ENCODE measurements at places on chromosomes 5 and 9.

DNA sequence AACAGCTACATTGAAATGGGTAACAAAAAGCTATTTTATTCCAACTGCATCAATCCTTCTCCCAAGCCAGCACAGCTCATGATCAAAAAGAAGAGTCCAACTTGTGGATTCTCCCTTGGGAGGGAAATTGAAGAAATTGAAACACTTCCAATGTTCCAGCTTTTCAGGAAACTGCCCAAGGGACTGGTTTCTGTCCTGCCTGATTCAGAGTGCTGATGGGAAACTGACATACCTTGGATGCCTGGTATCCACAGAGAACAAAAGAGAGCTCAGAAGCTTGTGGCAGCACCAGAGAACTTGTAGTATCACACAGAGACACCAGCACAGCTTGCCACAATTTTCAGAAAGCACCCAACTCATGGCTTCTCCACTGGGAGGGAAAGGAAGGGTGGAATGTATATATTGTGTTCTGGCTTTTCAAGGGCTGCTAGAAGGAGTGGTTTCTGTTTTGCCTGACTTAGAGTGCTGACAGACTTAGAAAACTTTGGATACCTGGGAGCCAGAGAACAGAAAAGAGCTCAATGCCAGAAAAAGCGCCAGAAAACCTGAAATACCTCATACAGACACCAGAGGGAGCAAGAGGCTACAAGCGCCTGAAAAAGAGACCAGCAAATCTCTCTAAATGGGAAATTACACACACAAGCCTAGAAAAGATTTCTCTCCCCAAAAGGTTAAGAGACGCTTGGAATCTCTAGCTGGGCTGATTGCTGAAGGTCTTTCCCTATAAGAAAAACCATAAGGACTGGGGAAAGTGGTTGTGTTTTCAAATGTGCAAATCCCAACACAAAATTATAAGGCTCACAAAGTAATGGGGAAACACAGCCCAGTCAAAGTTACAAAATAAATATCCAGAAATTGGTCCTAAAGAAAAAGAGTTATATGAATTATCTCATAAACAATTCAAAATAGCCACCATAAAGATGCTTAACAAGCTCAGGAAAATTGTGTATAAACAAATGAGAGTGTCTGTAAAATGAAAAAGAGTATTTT is 178.8 kb downstream of the SPOCK1 start:
- peak; percentile 47 for DNase-seq

DNA sequence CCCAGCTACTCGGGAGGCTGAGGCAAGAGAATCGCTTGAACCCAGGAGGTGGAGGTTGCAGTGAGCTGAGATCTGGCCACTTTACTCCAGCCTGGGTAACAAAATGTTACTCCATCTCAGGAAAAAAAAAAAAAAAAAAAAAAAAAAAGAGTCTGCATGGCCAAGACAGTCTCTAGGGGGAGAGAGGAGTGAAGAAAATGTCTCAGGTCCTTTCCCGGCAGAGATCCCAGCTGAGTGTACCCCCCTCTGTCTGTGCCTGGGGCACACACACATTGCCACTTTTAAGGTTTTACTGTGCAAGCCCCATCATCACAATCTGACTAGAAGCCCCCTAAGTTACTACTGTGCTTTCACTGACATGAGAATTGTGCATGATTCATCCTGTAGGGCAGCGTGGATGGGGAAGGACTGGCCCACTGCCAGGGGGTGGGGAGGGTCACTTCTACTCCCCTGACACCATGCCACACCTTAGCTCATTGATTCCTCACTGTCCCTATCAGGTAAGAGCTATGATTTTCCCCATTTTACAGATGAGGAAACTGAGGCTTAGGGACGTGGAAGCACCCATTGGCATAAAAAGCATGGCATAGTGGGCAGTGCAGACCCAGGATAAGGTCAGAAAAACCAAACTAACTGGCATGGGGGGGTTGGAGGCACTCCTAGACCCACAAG is 102.3 kb upstream of the LARP1 start:
- no peak for DNase-seq

DNA sequence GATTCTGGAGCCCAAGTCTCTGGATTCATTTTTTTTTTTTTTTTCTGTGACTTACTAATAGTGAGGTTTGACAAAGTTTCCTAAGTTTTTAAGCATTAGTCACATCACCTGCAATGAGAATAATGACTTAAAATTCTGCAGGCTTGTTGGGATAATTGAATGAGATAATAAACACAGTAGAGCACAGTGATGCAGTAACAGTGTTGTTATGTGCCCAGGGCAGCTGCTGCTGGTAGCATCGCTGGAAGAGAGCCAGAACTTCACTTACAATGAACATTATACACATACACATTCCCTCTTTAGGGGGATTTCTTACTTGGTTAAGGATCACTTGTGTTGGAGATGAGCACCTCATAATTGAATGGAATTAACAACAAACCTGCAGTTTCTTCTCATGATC is 78.9 kb downstream of the ALDH7A1 start:
- DNase-seq, result no peak

DNA sequence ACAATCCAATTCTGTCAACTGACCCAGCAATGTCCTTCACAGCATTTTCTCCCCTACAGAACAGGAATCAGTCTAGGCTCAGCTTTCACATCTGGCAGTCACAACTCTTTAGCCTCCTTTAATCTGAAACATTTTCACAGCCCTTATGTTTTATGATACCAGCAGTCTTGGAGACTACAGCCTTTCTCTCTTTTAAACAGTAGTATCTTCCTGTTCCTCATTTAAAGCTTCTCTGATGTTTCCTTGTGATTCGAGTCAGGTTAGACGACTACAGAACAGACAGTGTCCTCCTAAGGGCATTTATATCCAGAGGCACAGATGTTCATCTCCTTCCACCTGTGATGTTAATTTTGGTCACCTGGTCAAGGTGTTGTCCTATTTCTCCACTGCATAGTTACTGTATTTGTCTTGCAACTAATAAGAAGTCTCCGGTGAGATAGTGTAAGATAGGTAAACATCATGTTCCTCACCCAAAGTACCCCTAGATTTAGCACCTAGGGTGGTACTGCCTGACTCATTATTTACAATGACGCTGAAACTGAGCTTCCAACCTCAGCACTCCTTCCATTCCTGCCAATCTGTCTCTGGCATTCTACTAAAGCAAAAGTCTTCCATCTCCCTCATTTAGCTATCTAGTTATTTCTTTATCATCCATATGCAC is 20.7 kb downstream of the TTC39B start:
- DNase-seq, result peak; percentile 17

GRCh38 chr5:153784277-153784676 is 254.4 kb downstream of the FAM114A2 start:
- no peak for DNase-seq

- no peak for DNase-seq
Measured at GRCh38 chr5:114660791-114661190, 298.9 kb downstream of the KCNN2 start.

DNA sequence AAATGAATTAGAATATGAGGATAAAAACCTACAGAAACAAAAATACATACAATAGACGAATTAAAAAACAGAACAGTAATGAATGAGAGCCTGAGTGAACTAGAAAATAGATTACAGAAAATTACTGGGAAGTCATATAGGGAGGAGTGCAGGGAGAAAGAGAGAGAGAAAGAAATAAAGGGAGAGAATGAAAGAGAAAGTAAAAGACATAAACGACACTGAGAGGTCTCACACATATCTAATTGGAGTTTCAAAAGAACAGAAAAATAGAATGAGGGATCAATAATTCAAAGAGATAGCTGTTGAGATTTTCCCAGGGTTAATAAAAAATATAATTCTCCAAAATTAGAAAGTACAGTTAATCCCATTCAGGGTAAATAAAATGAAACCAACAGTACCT is 156.4 kb upstream of the FTMT start:
- no peak for DNase-seq

Measured in AML-193 (cell line).